ENCODE measurements at places on chromosomes 2 and 18. TPM values are rescaled to one million over a fixed set of nuclear protein-coding genes. Genes with fewer than 3 reads are reported as not detected.
A peak's percentile ranks its signal among the peaks of the same experiment; 100 is the strongest.

GRCh38 chr2:149012545-149012944, 26.0 kb upstream of the LYPD6B start:
- H3K36me3 ChIP-seq = no peaks in the 10 kb centered on the region
- no peaks in the 10 kb centered on the region for H3K27me3 ChIP-seq
- no peaks in the 10 kb centered on the region for H3K4me1 ChIP-seq
- no peak overlapping the region for H3K27ac ChIP-seq
- no peak for DNase-seq

RAPH1 gene
- 31.7 TPM for total RNA-seq

- no peak for DNase-seq
- H3K27ac ChIP-seq = no peak overlapping the region
- no peak overlapping the region for H3K4me3 ChIP-seq
- H3K36me3 ChIP-seq = peaks cover 2% of the 10 kb centered on the region
These were observed 48.0 kb downstream of the LANCL1 start for GRCh38 chr2:210428393-210429179.

DNA sequence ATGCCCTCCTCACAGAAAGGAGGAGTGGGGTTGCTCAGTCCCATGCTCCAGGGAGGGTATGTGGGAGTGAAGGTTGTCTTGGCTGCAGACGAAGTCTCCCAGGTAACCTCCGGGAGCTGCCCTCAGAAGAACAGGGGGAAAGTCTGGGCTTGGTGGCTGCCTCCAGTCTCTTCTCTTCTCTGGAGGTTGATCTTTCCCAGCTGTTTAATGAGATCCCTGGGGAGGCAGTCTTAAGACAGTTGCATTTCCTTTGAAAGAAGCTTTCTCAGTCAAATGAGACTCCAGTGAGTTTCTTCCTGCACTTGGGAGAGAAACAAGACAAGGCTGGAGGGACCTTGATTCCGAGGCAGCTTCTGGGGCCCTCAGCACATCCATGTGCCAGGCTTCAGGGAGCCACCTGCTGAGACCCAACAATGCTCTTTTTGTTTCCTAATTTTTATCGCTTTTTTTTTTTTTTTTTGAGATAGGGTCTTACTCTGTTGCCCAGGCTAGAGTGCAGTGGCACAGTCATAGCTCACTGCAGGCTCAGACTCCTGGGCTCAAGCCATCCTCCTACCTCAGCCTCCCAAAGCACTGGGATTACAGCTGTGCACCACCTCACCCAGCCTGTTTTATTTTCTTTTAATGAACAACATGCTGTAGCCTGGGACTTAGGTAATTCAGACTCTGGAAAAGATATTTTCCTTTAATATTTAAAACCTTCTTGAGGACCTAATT, 71.7 kb upstream of the TPO start:
- no peak for DNase-seq
- H3K4me1 ChIP-seq = no peaks in the 10 kb centered on the region
- H3K4me3 ChIP-seq = no peak overlapping the region

DNA sequence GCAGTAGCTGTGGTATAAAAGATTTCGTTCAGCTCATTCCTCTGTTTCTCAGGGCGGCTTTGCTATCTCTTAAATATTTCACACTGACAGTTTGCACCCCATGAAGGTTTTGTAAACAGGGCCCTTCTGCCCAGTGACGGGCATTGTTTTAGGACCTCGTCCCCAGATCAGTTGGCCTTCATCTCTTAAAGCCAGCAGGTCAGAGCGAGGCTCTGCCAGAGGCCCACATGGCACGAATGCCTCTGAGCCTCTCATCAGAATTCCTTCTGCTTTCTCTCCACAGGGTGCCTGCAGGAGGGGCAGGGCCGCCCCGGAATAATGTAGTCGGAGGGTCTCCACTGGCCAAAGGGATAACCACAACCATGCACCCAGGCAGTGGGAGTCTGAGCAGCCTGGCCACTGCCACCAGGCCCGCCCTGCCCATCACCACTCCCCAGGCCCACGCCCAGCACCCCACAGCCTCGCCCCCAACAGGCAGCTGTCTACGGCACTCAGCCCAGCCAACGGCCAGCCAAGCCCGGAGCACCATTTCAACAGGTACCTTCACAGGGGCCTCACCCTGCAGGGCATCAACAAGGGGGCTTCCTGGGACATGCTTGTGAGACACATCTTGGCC, 177.0 kb downstream of the SEPTIN10 start:
- no peak overlapping the region for H3K4me3 ChIP-seq
- no peaks in the 10 kb centered on the region for H3K36me3 ChIP-seq
- no peaks in the 10 kb centered on the region for H3K4me1 ChIP-seq
- no peak overlapping the region for H3K27ac ChIP-seq
- no peak for DNase-seq
- H3K27me3 ChIP-seq = no peaks in the 10 kb centered on the region

HOXD1 gene
- total RNA-seq = not detected

DNA sequence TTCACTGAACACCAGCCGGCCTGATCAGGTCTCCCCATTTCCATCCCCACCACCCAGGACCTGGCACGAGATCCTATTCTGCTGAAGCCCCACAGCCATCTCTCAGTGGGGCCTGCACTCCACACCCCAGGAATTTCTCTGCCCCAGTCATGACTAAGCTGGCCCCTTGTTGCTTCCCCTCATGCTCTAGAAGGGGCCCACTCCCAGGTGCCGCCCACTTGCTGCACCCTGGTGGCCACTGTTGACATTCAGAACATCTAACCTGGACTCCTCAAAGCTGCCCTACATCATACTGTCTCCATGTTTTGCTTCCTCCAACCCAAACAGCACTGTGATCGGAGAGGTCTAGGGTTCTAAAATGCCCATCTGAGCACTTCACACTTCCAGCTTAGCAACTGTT, 90.7 kb upstream of the KLHL29 start:
- DNase-seq = no peak
- H3K27ac ChIP-seq = no peak overlapping the region
- H3K4me3 ChIP-seq = no peak overlapping the region
- H3K36me3 ChIP-seq = no peaks in the 10 kb centered on the region
- H3K27me3 ChIP-seq = no peaks in the 10 kb centered on the region

GRCh38 chr18:44856157-44856556, 175.5 kb downstream of the SETBP1 start:
- no peak overlapping the region for H3K4me3 ChIP-seq
- no peak for DNase-seq
- no peaks in the 10 kb centered on the region for H3K36me3 ChIP-seq

APCDD1 gene
- 0.50 TPM for total RNA-seq

DNA sequence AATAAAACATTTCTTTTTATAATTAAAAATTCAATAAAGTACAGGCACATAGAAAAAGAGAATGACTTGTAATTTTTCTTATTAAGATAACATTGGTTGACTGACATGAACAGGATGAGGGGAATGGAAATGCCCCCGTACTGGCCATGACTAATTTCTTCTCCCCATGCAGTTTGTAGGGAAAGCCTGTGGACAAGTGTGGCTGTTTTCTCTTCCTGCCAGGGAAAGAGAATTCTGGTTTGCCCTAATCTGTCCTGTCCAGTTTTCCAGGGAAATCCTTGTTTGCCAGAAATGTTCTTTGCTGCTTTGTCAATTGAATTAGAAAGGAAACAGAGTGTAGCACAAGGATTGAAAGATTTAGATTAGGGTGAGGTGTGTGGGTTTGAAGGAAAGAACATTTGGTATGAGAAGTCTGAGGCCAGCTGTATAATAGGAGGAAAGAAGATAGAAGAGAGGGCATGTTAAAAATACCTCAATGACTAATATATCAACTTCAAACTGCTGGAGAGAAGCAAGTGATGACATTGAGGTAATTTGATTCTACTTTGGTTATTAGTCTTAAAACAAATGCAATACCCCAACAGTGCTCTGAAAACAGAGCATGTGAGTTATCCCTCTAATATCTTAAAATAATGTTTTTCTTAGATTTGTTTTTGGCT, 593.9 kb upstream of the ZNF804A start:
- H3K4me1 ChIP-seq = no peaks in the 10 kb centered on the region
- DNase-seq = no peak
- no peaks in the 10 kb centered on the region for H3K36me3 ChIP-seq

NFE2L2 gene
- total RNA-seq = 39.2 TPM

- no peak within 1 kb of the TSS for H3K4me3 ChIP-seq
- H3K4me1 ChIP-seq = peaks cover 3% of the 10 kb centered on the region
- no peaks in the 10 kb centered on the region for H3K27me3 ChIP-seq
- DNase-seq = no peak
These were observed at the start of gene PTPRN for GRCh38 chr2:219309278-219309677. Gene PTPRN, minus strand, starts transcription at chr2:219309401. Its CDS starts 69 bp downstream, at chr2:219309332.

DNA sequence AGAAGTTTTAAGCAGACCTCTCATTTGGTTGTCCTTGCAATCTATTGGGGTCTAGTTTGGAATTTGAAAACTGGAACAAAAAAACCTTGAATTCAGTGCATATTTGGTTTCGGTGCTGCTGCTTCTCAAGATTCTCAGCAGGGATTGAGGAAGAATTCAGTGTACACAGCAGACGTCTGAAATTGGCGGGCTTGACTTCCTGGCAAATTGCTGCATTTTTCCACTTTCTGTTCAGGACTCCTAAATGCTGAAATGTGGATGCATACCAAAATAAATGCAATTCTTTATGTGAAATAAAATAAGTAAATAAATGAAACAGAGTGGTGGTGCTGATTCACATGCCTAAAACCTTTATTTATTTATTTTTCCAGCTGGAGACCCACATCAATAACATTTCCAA, 332.4 kb upstream of the KYNU start:
- H3K4me1 ChIP-seq = no peaks in the 10 kb centered on the region
- no peaks in the 10 kb centered on the region for H3K27me3 ChIP-seq
- H3K27ac ChIP-seq = no peak overlapping the region
- no peaks in the 10 kb centered on the region for H3K36me3 ChIP-seq
- DNase-seq = no peak

- no peaks in the 10 kb centered on the region for H3K27me3 ChIP-seq
- H3K36me3 ChIP-seq = no peaks in the 10 kb centered on the region
- H3K4me1 ChIP-seq = no peaks in the 10 kb centered on the region
These were observed 10.0 kb downstream of the KLF7 start for GRCh38 chr2:207155516-207156444.

- no peaks in the 10 kb centered on the region for H3K27me3 ChIP-seq
- no peaks in the 10 kb centered on the region for H3K36me3 ChIP-seq
- no peak overlapping the region for H3K4me3 ChIP-seq
- DNase-seq = no peak
- no peak overlapping the region for H3K27ac ChIP-seq
- H3K4me1 ChIP-seq = no peaks in the 10 kb centered on the region
These were observed 147.9 kb downstream of the DOCK10 start for GRCh38 chr2:224894356-224894755.

CPLX4 gene
- total RNA-seq = not detected

GRCh38 chr18:27619090-27619772, 434.1 kb upstream of the CHST9 start:
- H3K4me1 ChIP-seq = no peaks in the 10 kb centered on the region
- DNase-seq = no peak
- no peaks in the 10 kb centered on the region for H3K36me3 ChIP-seq
- H3K27ac ChIP-seq = peak overlapping the region; percentile 72
- no peak overlapping the region for H3K4me3 ChIP-seq

ZNF804A gene
- 0.30 TPM for total RNA-seq

GRCh38 chr2:120432293-120432975, 86.5 kb downstream of the INHBB start:
- no peak overlapping the region for H3K4me3 ChIP-seq
- DNase-seq = no peak
- H3K27ac ChIP-seq = no peak overlapping the region
- H3K27me3 ChIP-seq = no peaks in the 10 kb centered on the region

UBXN2A gene
- 5.9 TPM for total RNA-seq

TSPYL6 gene
- not detected for total RNA-seq

LRRTM1 gene
- total RNA-seq = not detected

DYNAP gene
- not detected for total RNA-seq

GRCh38 chr2:218253232-218253625, 7.6 kb upstream of the GPBAR1 start:
- H3K4me1 ChIP-seq = no peaks in the 10 kb centered on the region
- DNase-seq = no peak
- peaks cover 74% of the 10 kb centered on the region for H3K36me3 ChIP-seq
- H3K27me3 ChIP-seq = no peaks in the 10 kb centered on the region
- no peak overlapping the region for H3K27ac ChIP-seq

- no peaks in the 10 kb centered on the region for H3K36me3 ChIP-seq
- no peaks in the 10 kb centered on the region for H3K4me1 ChIP-seq
- no peaks in the 10 kb centered on the region for H3K27me3 ChIP-seq
- H3K4me3 ChIP-seq = no peak overlapping the region
These were observed 216.4 kb downstream of the AGAP1 start for GRCh38 chr2:235709969-235710879.

DNA sequence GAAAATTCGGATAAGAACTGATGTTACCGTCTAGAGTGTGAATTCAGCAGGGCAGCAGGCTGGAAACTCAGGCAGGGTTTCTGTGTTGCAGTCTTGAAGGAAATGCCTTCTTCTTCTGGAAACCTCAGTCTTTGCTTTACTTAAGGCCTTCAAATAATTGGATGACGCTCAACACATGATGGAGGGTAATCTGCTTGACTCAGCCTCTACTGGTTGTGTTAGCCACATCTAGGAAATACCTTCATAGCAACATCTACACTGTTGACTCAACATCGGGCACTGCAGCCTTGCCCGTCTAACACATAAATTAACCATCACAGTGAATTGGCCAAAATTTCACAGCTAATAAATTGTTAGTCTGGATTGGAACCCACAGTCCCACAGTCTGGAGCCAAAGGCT, 37.2 kb downstream of the YPEL5 start:
- no peaks in the 10 kb centered on the region for H3K36me3 ChIP-seq
- no peak for DNase-seq
- H3K4me3 ChIP-seq = no peak overlapping the region
- no peaks in the 10 kb centered on the region for H3K27me3 ChIP-seq
- no peak overlapping the region for H3K27ac ChIP-seq

GRCh38 chr2:171404261-171404660, 29.5 kb downstream of the METTL8 start:
- H3K4me3 ChIP-seq = no peak overlapping the region
- no peaks in the 10 kb centered on the region for H3K27me3 ChIP-seq
- H3K27ac ChIP-seq = no peak overlapping the region
- DNase-seq = no peak

CRYGD gene
- not detected for total RNA-seq

GAD1 gene
- total RNA-seq = not detected

- no peak overlapping the region for H3K4me3 ChIP-seq
- no peaks in the 10 kb centered on the region for H3K36me3 ChIP-seq
- H3K27me3 ChIP-seq = no peaks in the 10 kb centered on the region
- DNase-seq = no peak
- H3K4me1 ChIP-seq = no peaks in the 10 kb centered on the region
- H3K27ac ChIP-seq = no peak overlapping the region
These were observed 2.1 kb downstream of the RRM2 start for GRCh38 chr2:10124538-10125045.

DNA sequence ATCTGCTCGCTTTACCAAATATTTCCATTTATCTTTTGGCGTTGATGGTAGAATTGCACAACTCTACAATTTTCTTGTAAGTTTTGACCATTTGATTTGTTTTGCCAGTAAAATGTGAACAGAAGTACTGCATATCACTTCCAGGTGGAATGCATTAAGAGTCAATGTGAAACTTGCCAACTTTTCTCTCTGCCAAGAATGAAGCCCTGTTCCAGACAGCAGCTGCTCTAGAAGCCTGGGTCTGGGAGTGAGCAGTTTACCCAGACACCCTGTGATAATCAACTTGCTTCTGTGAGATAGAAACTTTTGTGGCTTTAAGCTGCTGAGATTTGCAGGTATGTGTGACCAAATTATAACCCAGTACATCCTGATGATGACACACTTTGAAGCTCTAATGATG, 115.9 kb upstream of the SYT4 start:
- no peaks in the 10 kb centered on the region for H3K36me3 ChIP-seq
- no peak for DNase-seq
- H3K4me3 ChIP-seq = no peak overlapping the region
- H3K27me3 ChIP-seq = no peaks in the 10 kb centered on the region
- H3K4me1 ChIP-seq = no peaks in the 10 kb centered on the region

Measured in right lobe of liver (tissue), 6 donors.